ENCODE measurements at places on chromosomes 6 and 20.

GRCh38 chr6:146851837-146852236, 253.1 kb downstream of the ADGB start:
- DNase-seq, result no peak

DNA sequence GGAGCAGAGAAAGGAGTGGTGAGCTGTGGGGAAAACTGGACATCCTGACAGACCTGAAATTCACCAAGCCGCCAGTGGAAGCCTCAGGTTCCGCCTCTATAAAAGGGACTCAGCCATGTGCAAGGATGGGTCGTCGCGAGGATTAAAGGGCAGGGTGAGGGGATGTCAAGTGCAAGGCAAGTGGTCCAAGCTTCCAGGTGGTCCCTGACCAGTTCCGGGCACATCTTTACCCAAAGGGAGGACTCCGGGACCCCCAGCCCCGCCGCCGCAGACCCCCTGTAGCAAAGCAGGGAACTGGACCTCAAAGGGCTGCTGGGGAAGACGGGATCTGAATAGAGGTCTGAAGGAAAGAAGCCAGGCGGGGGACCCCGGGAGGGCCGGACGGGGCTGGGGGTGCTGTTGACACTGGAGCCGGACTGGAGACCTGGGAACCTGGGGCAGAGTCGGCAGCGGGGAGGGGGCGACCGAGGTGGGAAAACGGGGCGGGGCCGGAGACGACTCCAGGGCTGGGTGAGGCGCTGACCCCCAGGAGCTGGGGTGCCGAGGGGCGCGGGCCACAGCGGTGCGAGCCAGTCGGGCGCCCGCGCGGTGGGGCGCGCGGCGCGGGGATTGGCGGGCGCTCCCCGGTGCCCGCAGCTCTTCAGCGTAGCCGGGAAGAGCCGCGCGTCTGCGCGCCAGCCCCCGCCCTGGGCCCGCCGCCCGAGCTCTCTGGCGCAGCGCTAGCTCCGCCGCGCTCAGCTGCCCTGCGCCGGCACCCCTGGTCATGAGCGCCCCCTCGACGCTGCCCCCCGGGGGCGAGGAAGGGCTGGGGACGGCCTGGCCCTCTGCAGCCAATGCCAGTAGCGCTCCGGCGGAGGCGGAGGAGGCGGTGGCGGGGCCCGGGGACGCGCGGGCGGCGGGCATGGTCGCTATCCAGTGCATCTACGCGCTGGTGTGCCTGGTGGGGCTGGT, at the start of gene SSTR4:
SSTR4 (plus strand) TSS at position 592 of the 951 bp plus-strand sequence; CDS start at position 764, 172 bp downstream.
- no peak for DNase-seq

- no peak for DNase-seq
Observed at GRCh38 chr20:47660983-47661700, 124.1 kb downstream of the SULF2 start.

DNA sequence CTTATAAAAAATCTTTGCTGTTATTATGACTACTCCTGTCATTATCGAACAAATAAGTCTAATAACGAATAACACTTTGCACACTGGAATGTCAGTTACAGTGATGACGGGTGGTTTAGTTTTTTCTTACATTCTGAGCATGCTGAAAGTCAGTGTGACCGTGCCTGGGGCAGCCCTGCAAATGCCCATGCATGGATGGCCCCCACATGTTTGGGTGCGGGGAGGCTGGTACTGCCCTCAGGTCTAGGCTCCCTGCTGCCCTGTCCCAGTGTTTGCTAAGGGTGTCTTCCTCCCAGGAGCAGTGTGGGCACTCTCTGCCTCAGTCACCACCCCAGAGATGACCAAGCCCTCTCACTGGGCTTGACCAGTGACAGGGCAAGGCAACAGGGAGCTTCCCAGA, 3.0 kb downstream of the CSTL1 start:
- DNase-seq, result no peak

DNA sequence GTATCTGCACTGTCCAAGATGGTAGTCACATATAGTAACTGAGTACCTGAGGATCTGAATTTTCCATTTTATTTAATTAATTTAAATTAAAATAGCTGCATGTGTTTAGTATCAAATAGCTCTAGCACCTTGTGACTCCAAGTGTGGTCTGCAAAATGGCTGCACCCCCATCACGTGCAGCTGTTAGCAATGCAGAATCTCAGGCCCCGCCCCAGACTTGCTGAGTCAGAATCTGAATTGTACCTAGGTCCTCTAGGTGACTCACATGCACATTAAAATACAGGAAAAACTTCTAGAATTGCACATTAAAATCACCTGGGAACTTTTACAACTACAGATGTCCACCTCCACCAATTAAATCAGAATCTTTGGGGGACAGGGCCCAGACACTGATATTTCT, 19.2 kb upstream of the FAM83C start:
- peak; percentile 72 for DNase-seq

DNA sequence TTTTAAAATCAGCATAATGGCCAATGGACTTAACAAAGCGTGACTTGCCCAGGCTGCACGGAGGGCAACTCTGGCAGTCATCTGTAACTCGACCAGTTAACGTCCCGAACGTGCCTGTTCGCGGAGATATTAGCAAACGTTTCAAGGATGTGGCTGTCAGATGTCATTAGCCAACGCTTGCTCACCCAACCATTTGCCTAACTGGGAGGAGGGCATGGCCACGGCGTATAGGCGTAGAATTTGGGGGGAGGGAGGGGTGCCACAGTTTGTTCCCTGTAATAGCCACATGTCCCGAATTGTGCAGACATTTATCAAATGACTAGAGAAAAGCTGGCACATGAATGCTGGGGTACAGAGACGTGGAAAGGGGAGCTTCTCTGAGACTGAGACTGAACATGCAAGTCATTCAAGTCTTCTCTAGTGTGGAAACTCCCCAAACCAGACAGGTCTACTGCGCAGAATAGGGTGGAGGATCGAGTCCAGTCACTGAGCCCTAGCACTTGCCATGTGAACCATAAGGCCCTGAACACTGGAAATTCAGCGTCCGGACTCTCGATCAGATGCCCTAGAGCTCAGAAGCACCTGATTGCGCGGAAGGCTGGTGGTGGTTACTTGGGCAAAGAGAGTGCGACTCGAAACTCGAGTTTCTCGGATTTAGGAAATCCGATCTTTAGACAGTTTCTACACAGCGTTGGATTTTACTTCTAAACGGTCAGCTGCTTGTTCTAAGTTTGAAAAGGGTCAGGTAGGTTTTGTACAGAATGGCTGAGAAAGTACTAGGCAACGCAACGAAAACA, 32.6 kb downstream of the TFAP2B start:
- DNase-seq, result no peak

- peak; percentile 47 for DNase-seq
Observed at GRCh38 chr6:151240036-151240685, 394 bp downstream of the AKAP12 start.

GRCh38 chr6:11207199-11207968, 25.1 kb downstream of the NEDD9 start:
- DNase-seq, result no peak

DNA sequence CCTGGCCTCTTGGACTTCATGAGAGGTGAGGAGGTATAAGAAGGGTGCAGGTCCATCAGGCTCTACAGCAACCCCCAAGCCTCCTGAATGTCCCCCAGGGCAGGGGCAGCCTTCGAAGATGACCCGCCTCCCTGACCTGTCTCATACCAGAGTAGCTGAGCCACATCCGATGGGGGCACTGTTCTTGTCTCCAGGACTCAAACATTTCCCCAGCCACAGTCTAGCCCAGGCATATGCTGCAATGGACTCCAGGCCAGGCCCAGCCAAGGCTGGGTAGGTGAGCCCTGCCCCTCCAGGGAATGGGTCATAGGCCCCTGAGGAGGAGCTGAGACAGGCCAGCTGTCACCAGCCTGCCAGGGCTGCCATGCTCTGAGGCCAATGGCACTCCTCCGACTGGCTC, 65.3 kb downstream of the BANF2 start:
- no peak for DNase-seq

GRCh38 chr6:160201061-160201460, 57.6 kb downstream of the SLC22A2 start:
- DNase-seq, result no peak

GRCh38 chr6:157853018-157853805, 30.2 kb downstream of the SNX9 start:
- no peak for DNase-seq

DNA sequence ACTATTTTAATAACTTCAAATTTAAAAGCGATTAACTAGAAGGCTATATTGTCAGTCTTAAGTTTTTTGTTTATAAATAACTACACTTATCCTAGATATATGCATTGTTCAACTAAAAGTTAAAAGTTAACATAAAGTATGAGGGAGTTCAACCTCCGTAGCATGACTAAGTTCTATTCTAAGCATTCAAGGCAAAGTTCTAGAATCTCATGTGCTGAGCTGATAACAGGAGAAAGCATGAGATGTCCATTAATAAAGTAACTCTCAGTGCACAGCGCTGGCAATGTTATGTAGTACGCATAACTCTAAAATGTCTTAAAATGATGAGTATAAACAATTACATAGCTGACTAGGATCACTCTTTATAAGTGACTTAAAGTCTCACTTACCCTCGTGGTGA, 264.8 kb downstream of the RNGTT start:
- DNase-seq, result no peak

GRCh38 chr6:30951907-30952469, 11.2 kb downstream of the MUCL3 start:
- DNase-seq, result no peak

DNA sequence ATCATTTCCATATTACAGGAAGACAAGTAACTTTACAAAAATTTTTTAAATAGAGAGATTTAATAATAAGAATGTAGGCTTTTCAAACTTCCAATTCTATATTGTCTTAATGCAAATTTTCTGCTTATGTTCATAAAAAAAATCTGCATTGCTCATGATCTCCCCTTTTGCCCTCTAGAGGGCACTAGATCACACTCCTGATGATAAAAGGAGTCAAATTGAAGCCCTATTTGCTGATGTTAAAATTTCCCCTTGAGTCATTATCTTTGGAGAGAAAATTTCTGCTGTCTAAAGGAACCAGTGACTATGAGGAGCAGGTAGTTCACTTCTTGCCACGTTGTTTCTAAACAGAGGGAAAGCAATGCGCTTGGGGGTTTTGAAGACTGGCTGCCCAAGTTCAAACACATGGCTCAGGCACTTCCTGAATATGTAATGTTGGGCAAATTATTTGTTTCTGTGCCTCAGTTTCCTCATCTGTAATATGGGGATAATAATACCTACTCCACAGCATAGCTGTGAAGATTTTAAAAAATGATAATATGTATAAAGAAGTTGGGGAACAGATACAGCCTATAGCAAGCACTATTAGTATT, 874.2 kb downstream of the TFAP2A start:
- DNase-seq, result no peak

DNA sequence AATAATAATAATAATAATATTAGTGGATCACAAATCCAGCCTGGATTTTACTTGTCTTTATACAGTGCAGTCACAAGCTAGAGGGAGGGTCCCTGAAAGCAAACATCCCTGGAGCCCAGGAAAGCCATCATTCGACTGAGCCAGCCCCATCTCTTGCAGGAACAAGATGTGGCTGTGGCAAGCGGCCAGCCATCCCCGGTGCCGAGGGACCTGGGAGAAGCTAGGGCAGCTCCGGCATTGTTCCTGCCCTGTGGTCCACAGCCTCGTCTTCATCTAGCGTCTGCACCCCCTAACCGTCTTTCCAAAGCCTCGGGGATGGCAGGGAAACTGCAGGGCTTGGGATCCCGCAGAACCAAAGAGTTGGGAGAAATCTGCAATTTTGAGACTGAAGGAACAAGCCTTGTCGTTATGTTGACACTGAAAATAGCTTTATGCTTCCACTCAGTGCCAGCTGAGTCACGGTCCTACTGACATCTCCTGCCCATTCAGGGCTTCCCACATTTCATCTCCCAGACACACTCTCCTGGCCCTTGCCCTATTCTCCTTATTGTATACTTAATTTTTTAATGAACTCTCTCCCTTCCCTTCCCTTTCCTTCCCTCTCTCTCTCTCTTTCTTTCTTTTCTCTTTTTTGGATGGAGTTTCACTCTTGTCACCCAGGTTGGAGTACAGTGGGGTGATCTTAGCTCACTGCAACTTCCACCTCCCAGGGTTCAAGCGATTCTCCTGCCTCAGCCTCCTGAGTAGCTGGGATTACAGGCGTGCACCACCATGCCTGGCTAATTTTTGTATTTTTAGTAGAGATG, 62.5 kb upstream of the ZNFX1 start:
- no peak for DNase-seq
